ENCODE measurements at places on chromosomes 6 and 20.

DNA sequence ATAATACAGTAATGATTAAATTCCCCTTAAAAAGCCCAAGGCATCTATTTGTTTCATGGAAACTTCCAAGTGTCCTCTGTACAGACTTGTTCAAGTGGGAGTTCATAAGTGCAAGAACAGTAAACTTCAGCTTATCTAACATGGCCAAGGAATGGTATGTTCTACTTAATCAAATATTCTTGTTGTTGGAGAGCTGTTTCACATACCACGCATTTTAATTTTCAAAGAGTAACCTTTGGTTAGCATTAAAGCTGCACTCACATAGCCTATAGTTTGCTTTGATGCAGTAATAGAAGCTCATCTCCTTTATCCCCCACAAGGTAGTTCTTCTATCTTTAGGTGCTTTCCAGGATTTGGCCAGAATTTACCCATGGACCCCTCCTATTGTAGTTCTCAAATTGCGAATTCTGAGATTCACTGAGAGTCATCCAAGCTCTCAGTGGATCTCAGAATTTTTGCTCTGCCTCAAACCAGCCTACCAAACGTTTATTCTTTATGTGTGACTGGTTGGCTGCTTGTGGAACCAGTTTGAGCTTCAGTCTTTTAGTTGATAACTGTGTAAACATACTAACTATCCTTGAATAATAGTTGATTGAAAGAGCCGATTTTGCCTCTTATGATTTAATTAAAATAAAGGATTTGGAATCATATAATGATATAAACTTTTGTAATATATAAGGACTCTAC lies 668.0 kb upstream of the FLRT3 start:
- DNase-seq = no peak

DNA sequence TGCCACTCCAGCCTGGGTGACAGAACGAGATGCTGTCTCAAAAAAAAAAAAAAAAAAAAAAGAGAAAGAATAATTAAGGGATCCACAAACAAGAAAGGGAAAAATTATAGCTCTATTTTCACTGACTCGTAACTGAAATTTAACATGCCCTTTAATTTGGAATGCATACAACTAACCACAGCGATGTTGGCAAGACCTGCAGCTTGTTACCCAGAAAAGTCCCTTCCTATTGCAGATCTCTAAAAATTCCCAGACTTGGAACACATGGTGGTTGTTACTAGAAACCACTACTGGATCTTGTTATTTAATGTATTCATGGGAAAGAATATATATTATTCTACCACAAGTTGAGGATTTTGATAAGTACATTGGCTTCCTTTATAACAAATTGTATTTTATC lies 27.8 kb upstream of the SMIM28 start:
- no peak for DNase-seq

- DNase-seq = no peak
Observed at GRCh38 chr6:20705741-20706140, 171.5 kb downstream of the CDKAL1 start.

DNA sequence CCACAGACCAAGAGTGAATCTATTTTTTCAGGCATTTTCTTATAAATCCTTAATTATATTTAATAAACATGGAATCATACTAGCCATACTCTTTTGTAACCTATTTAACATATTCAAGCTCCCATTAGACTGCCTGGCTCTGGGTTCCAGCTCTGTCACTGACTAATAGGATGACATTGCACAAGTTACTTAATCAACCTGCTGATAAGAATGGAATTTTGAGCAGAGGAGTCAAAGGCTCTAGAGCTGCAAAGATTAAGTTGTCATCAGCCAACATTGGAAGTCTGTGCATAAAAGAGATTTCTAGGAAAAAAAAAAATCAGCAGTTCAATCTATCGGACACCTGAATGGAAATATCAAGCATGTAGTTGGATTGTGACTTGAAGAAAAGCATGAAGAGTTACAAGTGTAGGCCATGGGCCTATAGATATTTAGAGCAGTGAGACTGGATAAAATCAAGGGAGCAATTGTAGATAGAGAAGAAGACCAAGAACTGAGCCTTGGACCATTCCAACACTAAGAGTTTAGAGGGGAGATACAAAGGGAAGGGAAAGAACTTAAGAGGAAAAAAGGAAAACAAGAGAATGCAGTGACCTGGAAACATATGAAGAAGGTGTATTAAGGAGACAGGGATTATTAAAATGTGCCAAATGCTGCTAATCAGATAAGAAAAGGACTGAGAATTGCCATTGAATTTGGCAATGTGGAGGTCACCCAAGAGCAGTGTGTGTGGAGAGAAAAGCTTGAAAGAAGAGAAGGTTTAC lies 11.0 kb upstream of the HINT3 start:
- DNase-seq = no peak

GRCh38 chr6:139338795-139339194 lies 35.7 kb downstream of the CITED2 start:
- DNase-seq = no peak
